ENCODE measurements at places on chromosomes 7 and 10. TPM values are rescaled to one million over a fixed set of nuclear protein-coding genes. Genes with fewer than 3 reads are reported as not detected.

GRCh38 chr10:61942604-61943461 is 41.3 kb downstream of the ARID5B start:
- peak; percentile 36 for DNase-seq

DNA sequence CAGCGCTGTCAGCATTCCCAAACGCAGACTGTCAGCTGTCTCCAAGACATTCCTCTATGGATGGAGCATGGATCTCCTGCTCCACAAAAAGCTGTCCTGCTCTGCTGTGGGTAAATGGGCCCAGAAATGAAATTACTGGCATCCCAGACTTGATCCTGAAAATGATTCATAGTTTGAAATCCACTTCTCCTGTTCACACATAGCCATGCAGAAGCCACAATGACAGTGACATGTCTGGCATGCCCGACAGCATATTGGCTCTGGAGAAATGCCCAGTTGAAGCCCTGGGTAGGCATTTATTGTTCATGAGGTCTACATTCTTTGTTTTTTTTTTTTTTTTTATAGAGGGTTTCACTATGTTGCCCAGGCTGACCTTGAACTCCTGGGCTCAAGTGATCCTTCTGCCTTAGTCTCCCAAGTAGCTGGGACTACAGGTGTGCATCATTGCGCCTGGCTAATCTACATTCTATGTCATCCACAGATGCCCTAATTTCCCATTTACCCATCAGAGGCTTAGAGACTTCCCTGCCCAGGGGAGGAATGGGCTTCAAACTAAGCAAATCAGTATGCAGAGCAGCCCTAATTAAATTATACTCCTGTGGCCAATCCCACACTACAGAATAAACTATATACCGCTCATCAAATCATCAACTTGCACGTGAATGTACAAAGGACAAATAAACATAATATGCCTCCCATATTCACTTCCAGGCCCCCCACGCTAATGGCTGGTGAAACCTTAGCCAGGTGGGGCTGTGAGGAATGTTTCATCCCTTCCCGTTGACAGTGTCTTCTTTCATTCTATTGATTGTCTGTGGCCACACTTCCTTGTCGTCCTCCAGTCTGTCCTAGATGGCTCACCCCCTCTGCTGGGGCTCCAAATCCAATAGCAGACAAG is 61.8 kb upstream of the EEPD1 start:
- DNase-seq, result no peak

DNA sequence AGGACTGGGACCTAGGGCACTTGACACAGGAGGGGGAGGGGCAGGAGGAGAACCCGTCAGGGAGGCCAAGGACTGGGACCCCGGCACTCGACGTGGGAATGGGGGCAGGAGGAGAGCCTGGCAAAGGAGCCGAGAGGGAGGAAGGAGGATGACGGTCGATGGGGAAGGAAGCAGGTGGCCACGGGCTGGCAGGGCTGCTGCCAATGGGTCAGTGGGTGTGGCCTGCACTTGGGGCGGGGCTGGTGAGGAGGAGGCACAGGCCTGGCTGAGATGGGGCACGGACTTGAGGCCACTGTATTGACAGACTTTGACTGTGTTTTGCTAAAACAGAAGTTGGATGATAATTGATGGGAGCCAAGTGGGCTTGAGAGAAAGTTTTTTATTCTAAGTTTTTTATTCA is 68.9 kb downstream of the RBM33 start:
- DNase-seq, result no peak

DNA sequence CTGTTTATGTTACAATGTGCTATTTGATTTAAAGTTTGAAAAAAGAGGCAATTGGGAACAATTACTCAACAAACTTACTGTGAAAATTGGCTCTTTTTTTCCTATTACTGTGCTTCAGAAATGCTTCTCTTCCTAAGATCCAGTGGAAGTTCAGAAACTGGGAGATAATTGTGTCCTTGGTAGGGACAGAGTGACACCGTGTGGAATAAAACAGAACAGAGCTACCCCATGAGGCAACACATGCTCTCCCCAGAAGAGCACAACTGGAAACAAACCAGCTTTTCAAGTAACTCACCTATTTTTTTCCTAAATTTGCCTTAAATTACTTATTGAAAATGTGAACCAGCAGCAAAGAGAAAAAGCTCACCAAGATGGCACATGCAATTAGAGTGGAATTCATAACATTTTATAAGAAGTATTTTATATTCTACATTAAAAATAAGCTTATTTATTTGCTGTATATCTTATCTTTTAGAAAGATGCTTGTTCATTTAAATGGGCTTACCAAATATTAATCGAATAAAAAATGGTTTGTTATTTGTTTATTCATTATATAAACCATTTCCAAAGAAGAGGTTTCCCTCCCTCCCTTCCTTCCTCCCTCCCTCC is 346.1 kb upstream of the ANKRD30A start:
- peak; percentile 86 for DNase-seq

Gene MGMT
- total RNA-seq, result 25.9 TPM

Gene LIPN
- 0.41 TPM for total RNA-seq

Gene STAMBPL1
- total RNA-seq, result 6.9 TPM

Data from kidney (tissue), 22 donors.